ENCODE measurements at places on chromosomes 7 and 10.

- DNase-seq, result no peak
Observed at GRCh38 chr10:120580918-120581895, 124.2 kb downstream of the PLPP4 start.

DNA sequence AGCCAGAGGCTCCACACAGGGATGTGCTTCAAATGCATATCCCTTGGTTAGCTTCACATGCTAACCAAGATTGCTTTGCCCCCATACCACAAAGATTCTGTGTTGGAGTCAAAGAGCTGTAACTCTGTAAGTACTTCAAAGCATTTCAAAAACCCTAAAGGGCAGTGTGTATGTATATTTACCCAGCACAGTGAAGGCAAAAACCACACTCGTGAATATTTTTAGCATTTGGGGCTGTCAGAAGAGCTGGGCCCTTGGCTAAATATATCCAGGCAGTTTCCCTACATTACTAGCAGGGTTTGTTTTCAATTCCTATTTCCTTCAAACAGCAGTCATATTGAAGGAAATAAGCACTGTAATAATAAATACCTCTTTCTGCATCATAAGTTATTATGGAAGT is 84.2 kb upstream of the STEAP1B start:
- DNase-seq, result no peak

DNA sequence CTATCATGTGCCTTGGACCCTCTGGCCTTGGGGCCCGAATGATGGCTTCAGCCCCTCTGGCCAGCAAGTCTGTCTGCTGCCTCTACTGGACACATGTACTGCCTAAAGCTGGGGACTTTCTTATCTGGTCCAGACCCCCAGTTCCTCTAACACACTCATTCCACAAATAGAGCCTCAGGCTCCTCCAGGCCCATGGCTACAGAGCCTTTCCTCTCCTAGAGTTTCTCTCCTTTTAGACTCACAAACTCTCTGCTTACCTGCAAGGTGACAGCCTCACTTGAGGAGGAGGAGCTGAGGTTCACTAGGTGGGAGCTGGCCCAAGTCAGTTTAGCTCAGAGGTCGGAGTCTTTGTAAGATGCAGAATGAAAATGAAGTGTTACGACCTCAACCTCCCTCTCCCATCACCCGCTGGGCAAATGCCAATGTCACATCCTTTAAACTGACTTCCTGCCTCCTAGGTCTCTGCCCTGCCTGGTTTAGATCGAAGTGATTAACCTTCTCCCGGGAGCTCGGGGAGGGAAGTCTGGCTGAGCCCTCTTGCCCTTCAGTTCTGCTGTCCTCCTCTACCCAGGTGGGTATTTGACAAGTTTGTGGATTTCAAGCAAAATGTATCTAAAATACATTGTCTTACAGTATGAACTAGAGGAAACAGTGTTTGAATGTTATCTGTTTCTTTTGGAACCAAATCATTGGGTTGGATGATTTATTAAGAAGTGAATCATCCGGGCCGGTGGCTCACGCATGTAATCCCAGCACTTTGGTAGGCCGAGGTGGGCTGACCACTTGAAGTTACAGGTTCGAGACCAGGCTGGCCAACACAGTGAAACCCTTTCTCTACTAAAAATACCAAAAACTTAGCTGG is 71.9 kb upstream of the TNS3 start:
- no peak for DNase-seq

GRCh38 chr7:85776691-85777345 is 590.0 kb upstream of the SEMA3D start:
- no peak for DNase-seq

GRCh38 chr10:6045314-6045848 is 16.8 kb downstream of the IL2RA start:
- DNase-seq, result no peak

DNA sequence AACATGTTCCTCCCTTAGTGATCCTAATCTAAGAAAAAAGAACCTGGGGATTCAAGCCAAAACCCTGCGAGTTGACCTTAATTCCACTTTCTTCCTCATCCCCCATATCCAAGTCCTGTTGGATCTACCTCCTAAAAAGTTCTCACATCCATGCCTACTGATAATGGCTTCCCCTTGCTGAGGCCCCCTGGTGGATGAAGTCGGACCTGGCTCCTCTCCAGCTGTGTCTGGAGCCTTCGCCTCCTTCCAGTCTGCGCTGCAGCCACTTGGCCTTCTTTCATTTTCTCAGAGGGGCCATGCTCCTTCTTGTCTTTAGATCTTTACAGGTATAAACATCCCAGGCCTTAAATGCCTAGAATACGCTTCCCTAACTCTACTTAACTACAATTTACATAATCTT is 8.1 kb downstream of the PDE1C start:
- DNase-seq, result peak; percentile 8

DNA sequence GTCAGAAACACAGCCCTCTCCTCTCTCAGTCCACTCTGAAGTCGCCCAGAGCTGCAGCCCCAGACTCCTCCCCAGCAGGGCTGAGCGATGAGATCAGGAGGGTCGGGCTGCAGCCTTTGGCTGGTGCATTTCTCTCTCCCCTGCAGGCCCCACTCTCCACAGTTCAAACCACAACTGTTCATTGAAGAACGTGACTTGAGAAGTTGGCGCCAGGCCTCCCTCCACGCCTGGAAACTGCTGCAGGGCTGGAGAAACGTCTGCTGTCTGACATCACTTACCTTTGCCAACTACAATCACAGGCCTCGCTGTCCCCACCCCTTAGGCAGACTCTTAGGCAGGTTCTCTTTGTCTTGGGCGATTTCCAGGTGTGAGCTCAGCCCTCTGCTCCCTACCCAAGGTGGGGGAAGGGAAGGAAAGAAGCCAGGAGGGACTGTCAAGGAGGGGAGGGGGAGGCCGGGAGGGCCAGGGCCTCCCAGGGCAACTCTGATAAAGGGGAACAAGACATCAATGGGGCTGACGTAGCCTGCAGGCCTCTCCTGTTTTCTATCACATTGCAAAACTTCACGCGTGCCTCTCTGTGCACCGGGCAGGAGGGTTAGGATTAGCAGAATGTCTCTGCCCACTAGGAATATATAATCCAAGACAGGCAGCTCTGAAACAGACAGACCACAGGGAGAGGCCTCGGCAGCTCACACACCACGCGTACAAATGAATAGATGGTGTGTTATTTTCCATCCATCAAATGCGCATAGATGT is 32.7 kb downstream of the CALML5 start:
- no peak for DNase-seq

GRCh38 chr7:684416-684815 is 42.1 kb upstream of the DNAAF5 start:
- DNase-seq, result no peak

DNA sequence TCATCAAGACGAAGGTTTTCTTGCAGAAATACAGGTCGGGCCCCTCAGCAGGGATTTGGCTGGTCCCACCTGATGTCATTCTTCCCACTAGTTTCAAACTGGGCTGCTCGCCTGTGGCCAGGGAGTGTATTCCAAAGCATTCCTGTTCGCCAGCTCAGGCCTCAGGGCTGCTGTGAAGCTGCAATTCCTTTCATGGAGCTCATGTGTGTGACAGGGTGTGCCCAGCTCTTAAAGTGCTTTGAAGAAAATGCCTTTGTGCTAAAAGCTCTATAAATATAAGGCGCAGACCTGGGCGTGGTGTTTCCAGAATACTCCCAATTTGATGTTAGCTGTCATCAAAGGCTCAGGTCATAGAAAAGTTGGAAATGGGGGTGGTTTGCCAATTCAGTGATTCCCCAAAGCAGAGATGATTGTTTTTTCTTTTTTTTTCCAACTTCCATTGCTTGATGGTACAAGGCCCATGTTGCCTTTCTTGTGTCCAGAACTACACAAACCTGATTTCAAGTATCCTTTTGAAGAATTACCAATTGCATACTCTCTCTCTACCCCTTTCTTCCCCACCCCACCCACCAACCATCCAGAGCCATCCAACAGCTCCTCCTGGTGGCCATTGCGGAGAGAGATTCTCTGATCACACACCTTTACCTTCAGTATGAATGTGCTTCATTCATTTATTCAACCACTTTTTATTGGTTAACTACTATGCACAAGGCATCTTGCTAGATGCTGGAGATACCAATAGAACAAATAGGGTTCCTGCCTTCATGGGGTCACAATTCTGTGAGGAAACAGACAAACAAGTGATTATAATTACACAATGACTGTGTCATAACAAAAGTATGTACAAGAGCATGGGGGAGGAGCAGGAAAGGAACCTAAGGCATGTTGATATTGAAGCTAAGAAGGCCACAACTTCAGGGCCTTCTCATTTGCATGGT is 297.3 kb upstream of the LYZL1 start:
- peak; percentile 10 for DNase-seq

- DNase-seq, result no peak
Observed at GRCh38 chr7:69778138-69778537, 179.9 kb downstream of the AUTS2 start.

GRCh38 chr7:31105256-31105950 is 53.3 kb downstream of the ADCYAP1R1 start:
- DNase-seq, result no peak

DNA sequence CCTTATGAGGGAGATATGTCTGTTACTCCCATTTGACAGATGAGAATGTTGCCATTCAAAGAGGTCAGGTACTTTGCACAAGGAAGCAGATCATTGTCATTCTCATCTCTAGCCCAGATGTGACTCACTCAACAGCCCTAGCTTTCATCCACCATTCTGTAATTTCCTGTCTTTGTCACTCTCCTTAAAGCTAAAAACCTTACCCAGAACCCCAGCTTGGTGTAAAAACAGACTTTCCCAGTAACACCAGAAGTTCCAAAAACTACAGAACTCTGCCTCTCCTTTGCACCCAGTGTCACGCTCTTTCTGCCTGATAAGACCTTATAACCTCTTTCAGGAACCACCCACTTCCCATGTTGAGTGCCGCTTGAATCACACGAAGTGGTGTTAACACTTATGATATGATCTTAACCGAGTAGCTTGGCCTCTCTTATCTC is 89.1 kb upstream of the SP4 start:
- peak; percentile 11 for DNase-seq

- no peak for DNase-seq
Observed at GRCh38 chr10:46232084-46232483, 54.7 kb upstream of the ANTXRL start.

GRCh38 chr7:81873559-81873958 is 103.7 kb upstream of the HGF start:
- DNase-seq, result no peak

DNA sequence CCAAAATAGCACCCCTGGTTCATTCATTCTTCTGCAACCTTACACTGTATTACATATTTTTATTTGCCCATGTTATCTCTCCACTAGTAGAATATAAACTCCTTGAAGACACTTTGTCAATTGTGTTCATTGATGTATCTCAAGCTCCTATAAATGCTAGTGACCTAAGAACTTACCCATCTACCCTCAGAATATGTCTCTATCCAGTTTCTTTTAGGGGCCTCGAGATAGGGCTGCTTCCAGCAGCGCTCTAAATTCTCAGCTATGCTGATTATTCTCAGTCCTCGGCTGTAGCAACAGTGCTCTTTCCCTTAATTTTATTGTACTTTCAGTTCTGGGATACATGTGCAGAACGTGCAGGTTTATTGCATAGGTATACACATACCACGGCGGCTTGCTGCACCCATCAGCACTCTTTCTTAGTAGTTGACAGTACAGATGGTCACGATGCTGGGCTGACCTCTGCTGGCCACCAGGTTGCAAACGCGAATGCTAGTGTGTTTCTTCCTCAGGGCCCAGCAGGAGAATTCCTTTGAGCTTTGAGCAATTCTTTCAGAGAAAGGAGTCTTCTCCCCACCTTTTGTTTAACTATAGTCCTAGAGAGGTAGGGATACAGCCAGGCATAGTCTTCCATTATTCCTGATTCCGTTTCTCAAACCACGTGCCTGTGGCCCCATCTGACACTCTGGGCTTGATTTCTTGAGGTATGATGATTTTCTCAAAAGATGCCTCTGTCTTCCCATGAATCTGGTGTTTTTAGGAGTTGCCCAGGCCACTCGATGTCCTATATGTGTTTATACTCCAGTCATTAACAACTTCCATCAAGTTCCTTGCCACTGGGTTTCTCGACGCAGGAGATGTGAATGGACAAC is 49.1 kb upstream of the CDC14C start:
- no peak for DNase-seq

DNA sequence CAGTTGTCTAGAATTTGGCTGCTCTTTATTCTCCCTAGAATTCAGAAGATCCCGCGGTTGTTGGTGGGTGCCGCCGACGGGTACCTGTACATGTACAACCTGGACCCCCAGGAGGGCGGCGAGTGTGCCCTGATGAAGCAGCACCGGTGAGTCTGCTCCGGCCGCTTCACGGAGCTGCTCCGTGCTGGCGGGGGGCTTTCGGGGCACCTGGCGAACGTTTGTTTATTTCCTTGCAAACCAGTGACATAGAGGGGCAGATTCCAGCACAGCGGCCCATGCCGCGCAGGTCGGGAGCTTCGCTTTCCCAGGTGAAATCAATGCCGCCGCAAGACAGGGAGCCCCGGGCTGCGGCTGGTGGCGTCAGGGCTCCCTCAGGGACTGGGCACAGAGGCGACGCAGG is 38.0 kb downstream of the WIPI2 start:
- no peak for DNase-seq

- DNase-seq, result no peak
Observed at GRCh38 chr10:74888962-74889661, 62.7 kb downstream of the KAT6B start.

GRCh38 chr10:127349737-127350136 is 153.3 kb upstream of the INSYN2A start:
- DNase-seq, result no peak

DNA sequence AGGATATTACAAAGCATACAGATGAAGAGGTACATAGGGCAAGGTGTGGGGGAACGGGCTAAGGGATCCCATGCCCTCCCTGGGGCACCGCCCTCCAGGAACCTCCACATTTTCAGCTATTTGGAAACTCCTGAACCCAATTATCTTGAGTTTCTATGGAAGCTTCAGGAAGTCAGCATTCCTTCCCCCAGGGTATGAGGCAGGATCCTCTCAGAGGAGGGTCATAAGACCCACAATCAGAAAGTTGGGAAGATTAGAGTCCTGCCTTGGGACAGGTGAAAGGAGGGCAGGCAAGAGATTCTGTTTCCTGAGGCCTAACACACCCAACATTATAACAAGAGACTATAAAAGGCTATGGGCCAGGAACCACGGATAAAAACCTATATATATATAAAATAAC is 98.0 kb downstream of the RALA start:
- DNase-seq, result no peak

- no peak for DNase-seq
Observed at GRCh38 chr7:4809091-4809591, 33.7 kb downstream of the AP5Z1 start.

DNA sequence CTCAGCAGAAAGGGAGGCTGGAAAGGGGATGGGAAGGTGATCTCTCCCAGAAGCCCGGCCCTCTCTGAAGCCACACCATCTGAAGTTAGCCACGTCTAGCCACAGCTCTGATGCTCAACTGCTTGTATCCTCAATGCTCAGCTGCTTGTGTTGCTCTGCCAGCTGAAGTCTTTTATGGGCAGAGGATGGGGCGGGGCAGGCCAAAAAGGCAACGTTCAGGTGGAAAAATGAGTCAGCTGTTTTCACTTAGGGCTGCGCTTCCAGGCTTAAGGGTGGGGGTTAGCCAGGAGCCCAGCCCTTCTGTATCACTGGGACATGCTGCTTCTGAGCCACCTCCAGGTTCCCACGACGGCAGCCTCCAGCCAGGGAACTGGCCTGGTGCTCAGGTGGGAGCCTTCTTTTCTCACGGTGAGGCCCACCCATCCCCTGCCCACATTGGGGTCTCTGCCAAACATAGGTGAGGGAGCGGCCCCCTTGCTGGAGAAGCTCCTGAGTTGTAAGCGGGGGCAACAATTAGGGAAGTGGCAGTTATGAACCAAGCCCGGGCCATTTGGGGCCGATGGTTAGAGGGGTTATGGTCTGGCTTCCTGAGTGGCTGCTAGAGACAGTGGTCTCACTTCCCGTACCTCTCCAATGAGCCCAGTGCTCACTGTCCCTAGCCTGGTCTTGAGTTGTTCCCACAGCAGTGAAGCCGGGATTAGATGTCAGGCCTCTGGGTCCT is 44.9 kb upstream of the CNPY1 start:
- no peak for DNase-seq

Data from hematopoietic multipotent progenitor cell treated with erythropoietin and hydrocortisone succinate and interleukin-3 and kit ligand, for 15 days (in vitro differentiated cells).